SW480 (cell line): ENCODE measurements at places on chromosomes 3 and 15.

DNA sequence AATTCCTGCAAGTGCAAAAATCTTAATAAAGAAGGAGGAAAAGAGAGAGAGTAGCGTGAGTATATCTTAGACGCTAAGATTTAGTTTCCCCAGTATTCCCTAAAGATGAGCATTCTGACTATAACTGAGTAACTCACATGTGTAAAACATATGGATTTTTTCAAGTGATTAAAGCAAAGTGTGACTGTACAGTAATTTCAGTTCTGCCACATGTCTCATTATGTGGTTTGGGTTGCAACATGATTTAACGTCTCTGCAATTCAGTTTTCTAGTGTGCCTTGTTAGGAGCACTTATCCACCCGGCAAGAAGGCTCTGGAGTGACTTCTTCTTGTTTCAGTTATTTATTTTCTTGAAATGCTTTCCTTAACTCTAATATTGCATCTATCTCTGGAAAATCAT, 514.1 kb downstream of the ROBO1 start:
- DNase-seq: no peak

- DNase-seq: no peak
Measured at GRCh38 chr3:59605944-59606534, 556.2 kb upstream of the CFAP20DC start.

- peak; percentile 27 for DNase-seq
Measured at GRCh38 chr3:64878362-64878761, 190.6 kb upstream of the ADAMTS9 start.

GRCh38 chr3:165636684-165637015, 200.6 kb downstream of the BCHE start:
- DNase-seq: no peak

- no peak for DNase-seq
Measured at GRCh38 chr3:8328967-8329366, 172.7 kb upstream of the LMCD1 start.

DNA sequence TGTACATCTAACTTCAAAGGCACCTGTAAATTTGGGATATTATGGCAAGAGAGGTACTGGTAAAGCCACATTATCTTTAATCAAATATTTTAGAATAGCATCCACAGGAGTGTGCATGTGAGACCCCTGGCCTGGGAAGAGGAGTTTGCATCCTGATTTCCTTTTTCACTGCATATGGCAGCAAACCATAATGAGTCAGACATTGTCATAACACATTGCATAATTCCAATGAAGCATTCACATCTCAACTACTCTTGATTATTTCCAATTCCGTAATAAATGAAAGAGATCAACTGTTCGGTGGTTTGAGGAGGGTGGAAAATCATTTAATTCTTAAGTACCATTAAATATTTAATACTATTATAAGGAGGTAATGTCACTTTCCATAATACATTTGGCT, 215.0 kb downstream of the MECOM start:
- no peak for DNase-seq

DNA sequence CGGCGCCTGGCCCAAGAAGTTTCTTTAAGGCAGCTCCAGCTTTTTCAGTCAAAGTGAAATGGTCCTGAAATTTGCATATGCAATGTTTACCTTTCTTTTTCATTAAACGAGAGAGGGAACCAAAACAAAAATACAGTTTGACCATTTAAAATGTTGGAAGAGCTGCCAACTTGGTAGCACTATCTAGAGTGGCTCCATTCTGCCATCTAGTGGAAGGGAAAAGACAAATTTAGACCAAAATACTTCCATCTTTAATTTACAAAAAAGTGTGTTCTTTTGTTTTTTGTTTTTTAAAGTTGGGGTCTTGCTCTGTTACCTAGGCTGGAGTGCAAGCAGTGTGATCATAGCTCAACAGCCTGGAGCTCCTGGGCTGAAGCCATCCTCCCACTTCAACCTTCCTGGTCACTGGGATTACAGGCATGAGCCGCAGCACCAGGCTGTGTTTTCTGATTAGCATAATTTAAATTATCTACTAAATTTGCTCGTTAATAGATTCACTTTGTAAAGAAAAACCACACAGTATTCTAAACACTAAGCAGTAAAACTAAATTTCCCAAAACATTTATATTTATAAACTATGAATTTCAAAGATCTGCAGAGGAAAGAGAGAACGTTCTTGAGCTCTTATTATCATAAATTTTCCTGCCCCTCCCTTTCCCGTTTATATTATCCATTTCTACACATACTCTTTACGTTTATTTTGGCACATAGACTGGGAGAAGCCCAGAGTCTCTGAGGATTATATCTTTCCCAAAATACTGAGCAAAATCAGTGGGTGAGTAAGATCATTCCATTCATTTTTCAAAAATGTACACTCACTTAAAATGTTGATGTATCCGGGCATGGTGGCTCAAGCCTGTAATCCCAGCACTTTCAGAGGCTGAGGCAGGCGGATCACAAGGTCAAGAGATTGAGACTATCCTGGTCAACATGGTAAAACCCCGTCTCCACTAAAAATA, 15.4 kb upstream of the RFC4 start:
- peak; percentile 56 for DNase-seq

- no peak for DNase-seq
Measured at GRCh38 chr15:35374661-35375060, 171.3 kb downstream of the DPH6 start.

DNA sequence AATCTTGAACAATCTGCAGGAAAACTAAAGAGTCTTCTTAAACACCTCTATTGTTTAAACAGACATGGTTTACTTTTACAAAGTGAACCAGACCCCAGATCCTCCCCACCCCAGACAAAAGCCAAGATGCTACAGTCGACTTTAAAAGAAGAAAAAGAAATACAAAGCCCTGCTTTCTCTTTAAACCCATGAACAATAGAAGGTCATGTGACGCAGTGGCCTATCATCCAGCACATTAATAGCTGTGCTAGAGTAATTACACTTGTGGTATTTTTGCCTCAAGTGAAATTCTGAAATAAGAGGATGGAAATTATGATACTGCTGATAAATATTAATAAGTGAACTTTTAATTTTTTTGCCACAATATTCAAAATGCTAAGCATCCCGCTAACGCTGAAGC, 613.4 kb downstream of the FOXP1 start:
- DNase-seq: no peak

- no peak for DNase-seq
Measured at GRCh38 chr3:127820826-127821313, 1.4 kb downstream of the MGLL start.

- DNase-seq: peak; percentile 42
Measured at GRCh38 chr3:100602506-100603444, 6.6 kb upstream of the ADGRG7 start.

DNA sequence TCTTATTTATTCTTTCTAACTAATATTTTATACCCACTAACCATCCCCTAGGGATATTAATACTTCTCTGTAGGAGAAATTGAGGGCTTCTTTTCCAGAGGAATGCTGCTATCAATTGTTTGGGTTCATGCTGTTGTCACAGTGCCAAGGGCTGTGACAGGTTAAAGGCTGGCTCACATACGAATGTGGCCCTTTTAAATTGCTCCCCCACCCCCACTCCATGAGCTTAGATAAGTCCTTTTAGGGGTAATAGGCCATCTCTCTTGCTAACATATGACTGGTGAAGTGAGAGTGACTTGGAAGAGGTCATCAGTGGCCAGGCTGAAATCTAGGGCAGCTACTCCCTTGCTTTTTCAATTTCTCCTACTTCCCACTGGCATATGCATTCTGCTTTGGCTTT, 121.9 kb upstream of the DPH6 start:
- DNase-seq: no peak

- no peak for DNase-seq
Measured at GRCh38 chr3:25552251-25552650, 112.5 kb downstream of the TOP2B start.

- no peak for DNase-seq
Measured at GRCh38 chr3:56747150-56747549, 54.6 kb downstream of the ARHGEF3 start.

DNA sequence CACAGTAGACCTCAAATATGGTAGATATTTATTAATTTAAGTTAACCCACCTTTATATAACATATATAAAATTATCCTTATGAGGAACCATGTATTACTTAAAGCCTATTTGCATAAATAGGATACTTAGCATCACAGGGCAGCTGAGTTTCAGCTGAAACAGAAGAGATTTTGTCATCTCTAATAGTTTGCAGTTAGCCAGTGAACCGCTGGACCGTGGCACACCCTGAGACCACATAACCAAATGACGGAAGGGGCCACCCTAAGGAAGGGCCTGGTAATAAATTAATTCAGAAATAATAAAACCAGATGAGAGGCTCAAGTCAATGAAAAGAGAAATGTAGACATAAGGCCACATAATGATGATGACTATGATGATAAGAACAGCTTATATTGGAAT, 107.7 kb downstream of the MYO5A start:
- DNase-seq: no peak

DNA sequence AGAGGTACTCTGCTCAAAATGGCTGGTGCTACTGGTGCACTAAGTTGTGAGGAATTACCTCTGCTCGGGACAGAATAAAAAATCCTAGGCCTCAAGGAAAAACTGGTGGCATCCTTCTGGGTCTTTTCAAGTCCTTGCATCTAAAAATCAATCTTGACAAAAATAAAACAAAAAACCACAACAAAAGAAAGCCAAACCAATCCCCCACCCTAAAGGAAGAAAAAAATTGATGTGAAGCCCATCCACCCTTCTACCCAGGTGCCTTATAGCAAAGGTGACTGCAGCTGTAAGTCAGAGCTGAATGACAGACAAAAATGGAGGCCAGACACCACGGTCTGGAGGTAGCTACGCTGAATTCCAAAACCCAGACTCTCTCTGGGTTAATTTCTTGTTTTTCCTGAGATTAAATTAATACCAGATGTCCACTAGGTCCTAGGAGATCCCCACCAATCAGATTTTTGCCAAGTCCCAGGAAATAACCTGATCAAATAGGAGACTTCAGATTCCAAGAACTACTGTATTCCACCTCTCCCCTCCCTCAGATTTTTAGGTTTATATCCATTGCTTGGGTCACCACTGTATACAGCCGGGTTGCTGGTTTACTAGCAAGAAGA, 33.5 kb downstream of the ABCC5 start:
- no peak for DNase-seq

- peak; percentile 16 for DNase-seq
Measured at GRCh38 chr3:58899159-58899952, 150.5 kb downstream of the CFAP20DC start.

- DNase-seq: peak; percentile 50
Measured at GRCh38 chr3:157174290-157174648, 14.3 kb upstream of the CCNL1 start.

DNA sequence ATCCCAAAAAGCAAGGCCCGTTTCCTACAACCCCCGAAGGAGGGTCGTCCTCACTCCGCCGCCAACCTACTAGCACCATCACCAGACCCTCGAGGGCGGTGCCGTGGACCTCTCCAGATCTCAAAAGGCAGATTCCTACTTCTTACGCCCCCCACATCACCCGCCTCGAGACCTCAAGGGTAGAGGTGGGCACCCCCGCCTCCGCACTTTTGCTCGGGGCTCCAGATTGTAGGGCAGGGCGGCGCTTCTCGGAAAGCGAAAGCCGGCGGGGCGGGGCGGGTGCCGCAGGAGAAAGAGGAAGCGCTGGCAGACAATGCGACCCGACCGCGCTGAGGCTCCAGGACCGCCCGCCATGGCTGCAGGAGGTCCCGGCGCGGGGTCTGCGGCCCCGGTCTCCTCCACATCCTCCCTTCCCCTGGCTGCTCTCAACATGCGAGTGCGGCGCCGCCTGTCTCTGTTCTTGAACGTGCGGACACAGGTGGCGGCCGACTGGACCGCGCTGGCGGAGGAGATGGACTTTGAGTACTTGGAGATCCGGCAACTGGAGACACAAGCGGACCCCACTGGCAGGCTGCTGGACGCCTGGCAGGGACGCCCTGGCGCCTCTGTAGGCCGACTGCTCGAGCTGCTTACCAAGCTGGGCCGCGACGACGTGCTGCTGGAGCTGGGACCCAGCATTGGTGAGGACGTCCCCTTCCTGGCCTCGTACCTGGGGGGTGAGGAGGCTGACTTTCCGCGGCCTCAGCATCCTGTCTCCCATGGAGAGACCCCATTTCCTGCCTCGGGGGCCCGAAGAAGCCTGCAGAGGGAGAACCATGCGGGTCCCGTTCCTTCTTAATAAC, at the start of gene MYD88:
Gene MYD88 (plus strand): TSS at position 313 of the 842 bp plus-strand sequence. CDS start 40 bp downstream, at position 353.
- peak; percentile 64 for DNase-seq

DNA sequence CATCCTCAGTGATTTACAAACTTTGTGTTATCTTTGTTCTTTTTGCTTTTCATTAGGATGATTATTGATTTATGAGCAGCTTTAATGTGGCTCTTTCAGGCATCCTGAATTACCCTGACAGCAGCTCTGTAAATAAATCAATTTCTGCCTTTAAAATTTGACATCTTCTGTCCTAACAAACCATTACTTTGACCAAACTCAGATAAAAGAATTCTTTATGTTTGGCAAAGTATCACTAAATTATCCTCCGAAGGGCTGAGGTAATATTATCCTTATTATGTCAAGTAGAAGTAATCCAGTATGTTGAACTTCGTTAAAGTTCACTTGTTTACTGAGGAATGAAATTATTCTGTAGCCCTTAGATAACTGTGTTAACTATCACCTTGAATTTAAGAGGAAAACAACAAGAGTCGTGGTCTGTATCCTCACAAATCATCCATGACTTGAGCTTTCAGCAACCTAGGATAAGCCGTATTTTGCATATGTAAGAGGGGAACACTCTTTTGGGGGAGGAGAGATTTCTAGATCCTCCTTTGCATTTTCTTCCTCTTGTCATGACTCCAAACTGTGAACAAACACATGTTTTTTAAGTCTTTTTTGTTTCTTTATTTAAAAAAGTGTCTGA, 173.2 kb upstream of the STAC start:
- DNase-seq: no peak

GRCh38 chr3:57971975-57972374, 36.2 kb upstream of the FLNB start:
- peak; percentile 59 for DNase-seq

DNA sequence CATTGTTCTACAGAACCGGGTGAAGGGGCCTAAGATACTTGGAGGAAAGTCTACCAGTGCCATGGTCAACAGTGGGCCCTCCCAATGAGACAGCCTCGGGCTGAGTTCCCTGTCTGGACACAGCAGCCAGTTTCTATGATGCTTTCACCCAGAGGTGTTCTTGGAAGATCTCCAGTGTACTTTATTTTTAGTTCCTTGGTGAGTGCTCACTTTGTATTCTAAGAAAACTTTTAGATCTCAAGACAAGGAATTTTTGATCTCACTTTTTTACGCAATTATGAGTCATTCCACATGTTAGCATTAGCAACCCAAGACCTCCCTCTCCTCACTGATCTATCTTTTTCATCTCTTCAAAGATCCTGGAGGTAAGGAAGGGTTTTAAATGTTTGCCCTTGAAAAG, 287.7 kb downstream of the RORA start:
- DNase-seq: no peak

- DNase-seq: no peak
Measured at GRCh38 chr3:141538568-141539240, 51.9 kb downstream of the RASA2 start.

- DNase-seq: no peak
Measured at GRCh38 chr3:113629584-113630421, 66.6 kb downstream of the USF3 start.

- no peak for DNase-seq
Measured at GRCh38 chr15:73744293-73744692, 8.9 kb downstream of the INSYN1 start.
